ENCODE measurements at places on chromosomes 6 and 20.

GRCh38 chr6:23754197-23754596, 371.8 kb upstream of the NRSN1 start:
- DNase-seq: no peak

GRCh38 chr6:39224523-39225182, 4.6 kb downstream of the KCNK5 start:
- no peak for DNase-seq

DNA sequence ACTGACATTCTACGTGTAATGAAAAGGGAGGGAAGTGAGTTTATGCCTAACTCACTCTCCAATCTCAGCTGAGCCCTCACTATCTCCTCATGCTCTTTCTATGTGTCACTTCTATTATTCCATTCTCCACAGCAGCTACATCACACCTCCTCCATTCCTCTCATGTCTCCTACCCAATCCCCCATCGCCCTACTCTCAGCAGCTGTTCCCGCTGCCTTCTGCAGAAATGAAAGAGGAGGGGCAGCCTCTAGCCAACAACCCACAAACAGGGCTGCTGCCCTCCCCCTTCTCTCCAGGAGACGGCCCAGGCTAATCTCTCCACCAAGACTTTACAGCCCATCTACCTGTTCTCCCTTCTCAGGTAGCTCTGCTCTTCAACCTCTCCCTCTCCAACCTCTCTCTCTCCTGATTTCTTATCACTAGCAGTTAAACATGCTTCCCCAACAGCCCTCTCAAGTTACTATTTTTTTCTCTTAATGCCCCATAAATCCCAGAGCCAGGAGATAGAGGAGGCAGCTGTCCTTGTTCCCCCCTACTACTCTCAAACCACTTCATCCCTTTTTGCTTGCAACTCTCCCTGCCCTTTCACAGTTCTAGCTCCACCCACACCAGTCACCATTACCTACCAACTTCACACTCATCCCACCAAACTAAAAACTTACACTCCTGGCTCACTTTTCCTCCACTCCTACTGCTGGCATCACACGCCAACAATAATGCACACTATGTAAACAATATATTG, 136.5 kb downstream of the BTBD9 start:
- DNase-seq: no peak

- no peak for DNase-seq
Measured at GRCh38 chr6:109187399-109188114, 92.2 kb downstream of the CEP57L1 start.

- DNase-seq: no peak
Measured at GRCh38 chr6:119735530-119735929, 386.0 kb upstream of the MAN1A1 start.

- DNase-seq: no peak
Measured at GRCh38 chr6:50815436-50816114, 3.1 kb upstream of the TFAP2B start.

GRCh38 chr6:39801456-39802251, 9.5 kb downstream of the DAAM2 start:
- DNase-seq: no peak

- DNase-seq: no peak
Measured at GRCh38 chr20:2333821-2334220, 38.0 kb downstream of the TGM3 start.

GRCh38 chr6:87393026-87393622, 14.6 kb upstream of the CFAP206 start:
- DNase-seq: no peak

- no peak for DNase-seq
Measured at GRCh38 chr6:25085756-25086155, 150.0 kb upstream of the RIPOR2 start.

DNA sequence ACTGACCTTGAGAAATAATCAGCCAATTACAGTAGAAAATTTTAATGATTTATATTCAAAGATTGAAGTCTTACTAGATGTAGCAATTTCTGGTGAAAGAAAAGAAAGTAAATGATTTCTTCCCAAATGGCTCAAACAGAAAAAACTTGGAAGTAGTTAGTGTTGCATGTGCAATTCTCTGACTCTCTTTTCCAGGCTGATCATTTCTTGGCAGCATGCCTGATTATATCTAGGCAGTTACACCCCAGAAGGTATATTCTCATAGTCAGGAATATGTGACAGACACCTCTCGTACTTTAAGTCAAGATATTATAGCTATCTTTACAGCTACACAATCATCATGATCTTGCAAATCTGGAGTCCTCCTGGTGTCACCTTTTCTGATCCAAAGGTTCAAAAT, 122.9 kb downstream of the PDE7B start:
- DNase-seq: no peak
